ENCODE measurements at places on chromosomes 2 and 18.

GRCh38 chr2:215290980-215291599 lies 20.8 kb upstream of the ATIC start:
- DNase-seq: no peak

- no peak for DNase-seq
These were observed 217.8 kb downstream of the HAUS1 start for GRCh38 chr18:46321955-46322354.

- DNase-seq: no peak
These were observed 343.6 kb downstream of the TGIF1 start for GRCh38 chr18:3793545-3793944.

DNA sequence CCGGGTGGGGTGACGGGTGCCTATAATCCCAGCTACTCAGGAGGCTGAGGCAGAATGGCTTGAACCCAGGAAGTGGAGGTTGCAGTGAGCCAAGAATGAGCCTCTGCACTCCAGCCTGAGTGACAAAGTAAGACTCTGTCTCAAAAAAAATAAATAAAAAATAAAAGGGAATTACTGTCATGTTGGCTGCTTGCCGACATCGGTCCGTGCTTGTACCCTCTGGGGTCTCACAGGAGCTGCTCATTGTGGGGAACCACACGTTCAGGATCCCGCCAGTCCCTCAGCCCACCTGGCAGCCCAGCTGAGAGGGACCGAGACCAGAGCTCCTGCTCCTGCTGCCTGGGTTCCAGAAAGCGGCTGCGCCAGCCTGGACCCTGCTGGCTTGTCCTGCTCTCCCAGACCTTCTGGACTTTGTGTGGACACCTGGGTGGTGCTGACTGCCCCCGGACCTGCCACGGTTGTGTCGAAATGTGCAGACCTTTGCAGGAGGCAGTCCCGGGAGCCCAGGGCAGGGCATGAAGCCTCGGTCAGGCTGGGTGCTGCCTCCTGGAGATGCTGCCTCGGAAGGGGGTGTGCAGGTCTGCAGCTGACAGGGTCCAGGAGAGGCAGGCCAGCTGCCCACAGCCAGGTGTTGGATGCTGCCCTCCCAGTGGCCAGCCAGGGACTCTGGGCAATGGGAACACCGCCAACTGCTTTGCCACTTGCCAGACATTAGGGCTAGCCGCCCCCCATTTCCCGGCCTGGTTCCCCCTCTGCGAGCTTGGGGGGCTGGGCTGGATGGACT lies 16.4 kb downstream of the KLF11 start:
- DNase-seq: no peak

- no peak for DNase-seq
These were observed 86.9 kb downstream of the RDH14 start for GRCh38 chr2:18473241-18474181.

DNA sequence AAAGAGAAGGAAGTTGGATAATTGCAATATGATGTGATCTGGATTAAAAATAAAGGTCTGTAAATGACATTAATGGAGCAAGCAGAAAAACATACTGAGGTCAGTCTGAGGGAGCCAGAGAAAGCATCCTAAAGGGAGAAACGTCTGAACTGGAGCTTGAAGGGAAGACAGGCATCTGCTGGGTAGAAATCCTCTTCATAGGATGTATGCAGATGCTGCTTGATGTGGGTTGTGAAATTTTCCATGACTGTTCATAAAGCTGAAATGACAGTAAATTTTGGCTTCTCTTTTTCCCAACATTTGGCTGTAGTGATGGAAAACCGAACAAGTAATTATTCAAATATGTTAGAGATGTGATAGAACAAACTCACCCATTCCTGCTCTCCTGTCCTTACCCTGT lies 287.6 kb downstream of the CAMKMT start:
- no peak for DNase-seq

DNA sequence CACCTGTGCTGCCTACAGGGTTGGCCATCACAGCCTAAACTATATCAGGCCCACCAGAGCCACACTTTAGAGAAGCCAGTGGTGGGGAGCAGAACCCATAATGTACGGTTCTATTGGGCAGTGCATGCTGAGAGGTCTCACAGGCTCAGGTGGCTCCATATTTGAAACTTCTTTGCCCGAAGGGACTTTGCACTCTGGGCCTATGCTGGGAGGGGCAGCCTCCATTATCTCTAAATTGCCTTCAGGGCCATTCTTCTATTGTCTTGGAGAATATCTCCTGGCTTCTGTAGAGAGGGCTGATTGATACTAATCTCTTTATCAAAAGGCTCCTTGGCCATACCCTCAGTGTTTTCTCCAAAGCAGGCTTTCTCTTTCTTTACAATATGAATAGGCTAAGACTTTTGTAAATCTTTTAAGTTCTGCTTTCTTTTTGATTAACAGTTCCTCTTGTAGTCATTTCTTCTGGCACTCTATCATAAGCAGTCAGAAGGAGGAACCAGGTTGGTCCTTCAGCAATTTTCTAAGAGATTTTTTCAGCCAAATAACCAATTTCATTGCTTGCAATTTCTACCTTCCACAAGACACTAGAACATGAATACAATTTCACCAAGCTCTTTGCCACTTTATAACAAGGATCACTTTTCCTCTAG lies 44.5 kb downstream of the RPE start:
- no peak for DNase-seq

DNA sequence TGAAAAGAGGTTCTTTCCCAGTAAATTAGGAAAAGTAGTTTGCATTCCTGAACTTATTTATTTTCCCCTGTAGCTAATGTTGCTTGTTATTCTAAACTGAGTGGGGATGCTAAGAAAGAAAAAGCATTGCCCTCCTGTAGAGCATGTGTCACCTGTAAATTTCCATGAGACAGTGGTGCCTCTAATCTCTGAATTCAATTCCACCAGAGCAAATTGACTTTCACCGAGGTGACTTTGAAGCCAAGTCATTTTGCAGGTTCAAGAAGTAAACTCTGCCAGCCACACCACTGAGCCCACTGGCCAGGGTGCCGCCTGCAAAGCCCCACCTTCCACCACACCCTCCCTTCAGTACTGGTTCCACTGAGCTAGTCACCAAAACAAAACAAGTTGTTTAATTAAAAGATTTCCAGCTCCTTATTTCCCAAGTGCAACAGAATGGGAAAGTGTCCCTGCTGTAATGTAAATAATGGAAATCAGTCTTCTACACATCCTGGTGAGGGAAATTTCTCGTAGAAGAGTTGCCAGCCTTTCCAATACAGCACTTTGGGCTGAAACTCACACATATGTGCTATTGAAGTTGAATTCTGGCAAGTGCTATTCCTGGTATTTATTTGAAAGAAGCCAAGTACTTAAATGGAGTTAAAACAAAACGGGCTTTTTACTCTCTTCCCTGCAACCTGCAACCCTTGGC lies 254.8 kb downstream of the RNF152 start:
- DNase-seq: no peak

GRCh38 chr2:100010606-100011005 lies 131.8 kb downstream of the AFF3 start:
- DNase-seq: no peak

DNA sequence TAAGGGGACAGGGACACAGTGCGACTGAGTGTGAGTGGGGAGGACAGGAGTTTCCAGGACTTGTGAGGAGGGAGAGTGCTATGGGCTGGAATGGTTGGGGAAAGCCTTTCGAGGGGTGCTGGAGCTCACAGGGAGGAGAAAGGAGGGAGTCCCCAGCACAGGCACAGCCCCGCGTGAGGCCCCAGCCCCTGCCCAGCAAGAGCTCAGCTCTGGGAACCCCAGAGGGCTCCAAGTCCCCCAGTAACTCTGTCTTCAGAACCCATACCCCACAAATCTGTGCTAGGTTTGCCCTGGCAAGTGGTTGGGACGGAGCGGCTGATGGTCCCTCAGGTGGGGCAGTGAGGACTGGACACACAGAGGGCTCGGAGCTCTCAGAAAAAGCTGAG lies 75.4 kb downstream of the SFXN5 start:
- DNase-seq: no peak

Data from activated CD4-positive, alpha-beta T cell treated with anti-CD3 and anti-CD28 coated beads, Interleukin-2, amount 50 U/mL, for 1 hour (primary cell).